ENCODE measurements at places on chromosomes 13 and 19. TPM values are rescaled to one million over a fixed set of nuclear protein-coding genes. Genes with fewer than 3 reads are reported as not detected.

- H3K4me3 ChIP-seq, result peak overlapping the region; percentile 96
- H3K4me1 ChIP-seq, result peaks cover 19% of the 10 kb centered on the region
- H3K36me3 ChIP-seq, result peaks cover 5% of the 10 kb centered on the region
- no peaks in the 10 kb centered on the region for H3K27me3 ChIP-seq
- peak overlapping the region; percentile 92 for H3K27ac ChIP-seq
These were observed 991 bp downstream of the OBI1 start for GRCh38 chr13:78657699-78658629.

DNA sequence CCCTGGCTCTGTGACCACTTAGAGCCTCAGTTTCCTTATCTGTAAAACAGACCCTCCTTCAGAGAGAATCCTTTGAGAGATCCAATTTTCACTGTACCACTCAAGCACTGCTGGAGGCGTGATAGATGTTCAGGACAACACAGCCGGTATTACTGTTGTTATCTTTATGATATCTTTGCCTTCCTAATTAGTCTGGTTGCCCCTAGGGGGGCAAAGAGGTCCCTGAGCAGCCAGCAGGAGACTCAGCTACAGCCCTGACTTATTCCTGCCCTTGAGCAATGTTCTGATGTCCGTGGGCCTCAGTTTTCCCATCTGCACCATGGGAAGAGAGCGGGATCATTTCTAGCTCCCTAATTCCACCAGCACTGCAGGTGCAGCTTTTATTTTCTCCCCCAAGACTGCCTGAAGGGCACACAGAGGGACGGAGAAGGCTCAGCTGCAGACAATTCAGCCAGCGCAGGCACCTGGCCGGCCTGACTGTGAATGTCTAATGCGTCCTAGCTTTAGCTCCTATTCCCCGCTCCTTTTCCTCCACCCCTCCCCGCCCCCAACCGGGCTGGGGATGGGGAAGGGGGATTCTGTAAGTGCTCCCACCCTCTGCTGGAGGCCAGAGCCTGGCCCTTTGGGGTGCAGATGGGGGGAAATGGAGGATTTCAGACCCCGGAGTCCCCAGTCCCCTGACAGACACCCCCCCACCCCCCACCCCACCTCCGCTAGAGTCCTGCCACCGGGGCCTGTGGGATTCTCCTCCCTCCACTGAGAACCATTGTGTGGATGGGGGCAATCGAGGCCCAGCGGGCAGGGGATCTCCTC lies 16.2 kb downstream of the TLE5 start:
- no peak overlapping the region for H3K27ac ChIP-seq
- H3K4me1 ChIP-seq, result peaks cover 7% of the 10 kb centered on the region
- DNase-seq, result no peak
- no peaks in the 10 kb centered on the region for H3K27me3 ChIP-seq
- H3K4me3 ChIP-seq, result no peak overlapping the region

GRCh38 chr19:38527466-38528136 lies 90.2 kb downstream of the MAP4K1 start:
- H3K27me3 ChIP-seq, result no peaks in the 10 kb centered on the region
- H3K4me3 ChIP-seq, result no peak overlapping the region
- no peak overlapping the region for H3K27ac ChIP-seq
- no peaks in the 10 kb centered on the region for H3K36me3 ChIP-seq

The NCAN gene
- not detected for total RNA-seq

The URI1 gene
- 68.9 TPM for total RNA-seq

All from MCF 10A (cell line).